ENCODE measurements at places on chromosomes 16 and 17.

DNA sequence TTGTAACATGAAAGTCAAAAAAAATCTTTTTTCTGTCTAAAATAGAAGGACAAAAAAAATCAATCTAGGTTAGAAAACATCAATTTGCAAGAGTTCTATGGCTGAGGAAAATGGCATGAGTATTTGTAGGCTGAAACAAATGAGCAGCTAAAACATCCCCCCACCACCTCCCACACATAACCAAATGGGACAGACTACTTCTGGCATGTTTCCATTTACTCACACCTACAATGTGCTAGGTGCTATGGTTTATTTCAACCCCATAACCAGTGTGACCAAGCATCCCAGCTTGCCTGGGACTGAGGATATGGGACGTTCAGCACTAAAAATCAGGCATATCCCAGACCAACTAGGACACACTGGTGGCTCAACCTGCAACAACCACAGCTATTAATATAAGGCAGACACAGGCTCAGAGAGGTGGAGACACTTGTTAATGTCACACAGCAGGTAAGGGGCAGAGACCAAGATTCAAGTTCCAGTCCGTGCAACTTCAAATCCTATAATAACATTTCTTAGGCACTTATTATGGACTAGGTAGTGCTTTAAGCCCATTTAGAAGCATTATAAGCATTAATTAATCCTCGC lies 96.0 kb downstream of the XYLT1 start:
- DNase-seq: no peak
- no peak overlapping the region for H3K27ac ChIP-seq
- H3K4me1 ChIP-seq: peaks cover 14% of the 10 kb centered on the region
- no peaks in the 10 kb centered on the region for H3K27me3 ChIP-seq
- H3K4me3 ChIP-seq: no peak overlapping the region

DNA sequence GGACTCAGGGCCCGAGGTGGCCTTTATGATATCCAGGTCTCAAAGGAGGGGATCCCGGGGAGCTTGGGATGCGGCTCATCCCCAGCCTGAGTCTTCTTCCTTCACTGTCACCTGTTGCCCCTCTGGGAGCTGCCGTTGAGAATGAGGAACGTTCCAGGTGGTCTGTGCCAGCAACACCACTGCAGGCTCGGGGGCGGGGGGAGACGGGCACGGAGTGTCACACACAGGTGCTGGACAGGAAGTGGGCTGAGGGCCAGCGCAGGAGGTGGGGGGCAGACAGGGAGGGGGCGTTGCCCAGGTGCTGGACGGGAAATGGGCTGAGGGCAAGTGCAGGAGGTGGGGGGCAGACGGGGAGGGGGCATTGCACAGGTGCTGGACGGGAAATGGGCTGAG lies 28.2 kb downstream of the METRNL start:
- peaks cover 5% of the 10 kb centered on the region for H3K4me1 ChIP-seq
- H3K27ac ChIP-seq: no peak overlapping the region
- H3K4me3 ChIP-seq: no peak overlapping the region
- no peaks in the 10 kb centered on the region for H3K36me3 ChIP-seq
- no peaks in the 10 kb centered on the region for H3K27me3 ChIP-seq
- no peak for DNase-seq

DNA sequence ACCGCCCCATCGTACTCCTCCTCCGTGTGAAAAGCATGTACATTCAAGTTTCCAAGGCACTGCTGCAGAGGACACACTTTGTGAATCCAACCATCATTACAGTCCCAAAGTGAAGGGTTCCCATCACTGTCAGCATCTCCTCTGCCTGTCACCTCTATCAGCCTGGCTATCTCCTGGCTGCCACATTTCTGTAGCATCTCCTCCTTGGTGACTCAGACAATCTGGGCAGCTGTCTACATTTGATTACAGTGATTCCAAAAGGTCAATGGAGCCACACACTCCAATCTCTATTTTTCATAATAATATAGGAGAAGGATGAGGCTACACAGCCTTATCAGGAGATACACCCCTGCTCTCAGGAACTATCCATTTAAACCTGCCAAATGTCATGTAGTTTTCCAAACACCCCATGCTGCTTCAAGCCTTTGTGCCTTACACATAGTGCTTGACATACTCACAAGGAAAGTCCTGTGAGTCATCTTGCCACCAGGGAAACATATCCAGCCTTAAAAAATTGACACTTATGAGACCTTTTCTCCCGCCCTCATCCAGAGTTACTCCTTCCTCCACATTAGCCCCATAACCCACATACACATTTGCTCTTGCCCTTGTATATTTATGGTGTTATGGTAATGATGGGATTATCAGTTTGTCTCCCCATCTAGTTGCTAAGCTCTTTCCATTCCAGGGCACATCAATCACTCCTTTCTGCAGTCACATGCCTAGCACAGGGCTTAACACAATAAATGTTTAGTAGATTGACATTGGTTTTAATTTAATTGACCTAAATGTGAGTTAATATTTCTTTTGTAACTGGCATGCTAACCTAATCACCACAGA lies 250.1 kb upstream of the CDH5 start:
- H3K36me3 ChIP-seq: no peaks in the 10 kb centered on the region
- no peak overlapping the region for H3K27ac ChIP-seq
- no peak overlapping the region for H3K4me3 ChIP-seq
- no peaks in the 10 kb centered on the region for H3K27me3 ChIP-seq
- DNase-seq: no peak
- no peaks in the 10 kb centered on the region for H3K4me1 ChIP-seq

DNA sequence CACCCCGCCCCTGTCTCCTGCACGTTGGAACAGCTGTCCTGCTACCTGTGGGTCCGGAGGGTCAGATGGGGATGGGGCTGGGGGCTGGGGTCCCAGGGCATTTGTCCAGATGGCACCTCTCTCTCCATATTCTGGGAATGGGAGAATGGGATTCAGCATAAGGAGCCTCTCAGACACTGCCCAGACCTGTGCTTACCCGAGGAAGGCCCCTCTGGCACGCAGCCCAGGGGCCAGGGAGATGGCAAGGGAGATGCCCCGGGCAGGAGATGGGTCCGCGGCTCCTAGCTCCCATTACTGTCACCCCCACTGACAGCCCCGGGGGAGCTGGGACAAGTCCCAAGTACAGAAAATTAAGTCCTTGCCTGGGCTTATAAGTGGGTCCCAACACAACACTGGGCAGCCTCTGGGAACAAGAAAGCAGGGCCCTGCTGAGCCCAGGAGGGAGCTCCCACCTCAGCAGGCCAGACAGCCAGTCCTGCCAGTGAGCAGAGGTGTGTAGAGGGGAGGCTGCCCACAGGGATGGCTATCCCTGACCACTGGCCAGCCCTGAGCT lies 1.8 kb downstream of the VASN start:
- H3K4me1 ChIP-seq: peaks cover 42% of the 10 kb centered on the region
- no peaks in the 10 kb centered on the region for H3K36me3 ChIP-seq
- H3K4me3 ChIP-seq: peak overlapping the region; percentile 72
- no peak for DNase-seq

- H3K27me3 ChIP-seq: no peaks in the 10 kb centered on the region
- DNase-seq: no peak
- no peak overlapping the region for H3K27ac ChIP-seq
- no peaks in the 10 kb centered on the region for H3K4me1 ChIP-seq
- H3K36me3 ChIP-seq: no peaks in the 10 kb centered on the region
- no peak overlapping the region for H3K4me3 ChIP-seq
These were observed 195.8 kb upstream of the FOXF1 start for GRCh38 chr16:86314402-86315025.

DNA sequence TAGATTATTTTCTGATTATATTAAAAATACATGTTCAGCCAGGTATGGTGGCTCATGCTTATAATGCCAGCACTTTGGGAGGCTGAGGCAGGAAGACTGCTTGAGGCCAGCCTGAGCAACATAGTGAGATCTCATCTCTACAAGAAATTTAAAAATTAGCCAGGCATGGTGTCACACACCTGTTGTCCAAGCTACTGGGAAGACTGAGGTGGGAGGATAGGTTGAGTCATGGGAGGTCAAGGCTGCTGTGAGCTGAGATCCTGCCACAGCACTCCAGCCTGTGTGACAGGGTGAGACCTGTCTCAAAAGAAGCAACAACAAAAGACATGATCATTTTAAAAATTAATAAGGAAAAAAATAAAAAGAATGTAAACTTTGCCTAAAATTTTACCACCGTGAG lies 40.7 kb downstream of the PRAC1 start:
- DNase-seq: no peak
- no peaks in the 10 kb centered on the region for H3K4me1 ChIP-seq
- no peaks in the 10 kb centered on the region for H3K27me3 ChIP-seq
- no peak overlapping the region for H3K4me3 ChIP-seq

- no peak overlapping the region for H3K27ac ChIP-seq
- H3K27me3 ChIP-seq: no peaks in the 10 kb centered on the region
- H3K4me1 ChIP-seq: no peaks in the 10 kb centered on the region
- H3K4me3 ChIP-seq: no peak overlapping the region
- DNase-seq: no peak
- no peaks in the 10 kb centered on the region for H3K36me3 ChIP-seq
These were observed 44.7 kb downstream of the CPNE2 start for GRCh38 chr16:57137043-57137442.

DNA sequence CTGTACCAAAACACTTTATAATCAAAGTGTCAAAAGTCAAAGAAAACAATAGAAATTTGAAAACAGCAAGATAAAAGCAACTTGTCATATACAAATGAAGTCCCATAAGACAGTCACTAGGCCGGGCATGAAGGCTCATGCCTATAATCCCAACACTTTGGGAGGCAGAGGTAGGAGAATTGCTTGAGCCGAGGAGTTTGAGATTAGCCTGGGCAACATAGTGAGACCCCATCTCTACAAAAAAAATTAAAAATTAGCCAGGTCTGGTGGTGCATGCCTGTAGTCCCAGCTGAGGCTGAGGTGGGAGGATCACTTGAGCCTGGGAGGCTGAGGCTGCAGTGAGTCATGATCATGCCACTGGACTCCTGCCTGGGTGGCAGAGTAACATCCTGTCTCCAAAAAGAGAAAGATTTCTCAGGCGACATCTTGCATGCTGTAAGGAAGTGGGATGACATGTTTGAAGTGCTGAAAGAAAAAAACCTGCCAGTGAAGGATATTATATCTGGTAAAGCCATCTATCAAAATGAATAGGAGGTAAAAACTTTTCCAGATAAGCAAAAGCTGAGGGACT lies 98.7 kb upstream of the NACA2 start:
- H3K4me1 ChIP-seq: no peaks in the 10 kb centered on the region
- no peaks in the 10 kb centered on the region for H3K27me3 ChIP-seq
- no peak overlapping the region for H3K4me3 ChIP-seq
- H3K36me3 ChIP-seq: no peaks in the 10 kb centered on the region
- DNase-seq: no peak
- H3K27ac ChIP-seq: no peak overlapping the region

- H3K27me3 ChIP-seq: no peaks in the 10 kb centered on the region
- DNase-seq: no peak
- H3K36me3 ChIP-seq: no peaks in the 10 kb centered on the region
- H3K4me3 ChIP-seq: no peak overlapping the region
- H3K27ac ChIP-seq: peak overlapping the region; percentile 7
These were observed 155.7 kb downstream of the SOCS1 start for GRCh38 chr16:11100239-11100750.

- no peak overlapping the region for H3K27ac ChIP-seq
- H3K4me1 ChIP-seq: no peaks in the 10 kb centered on the region
- no peaks in the 10 kb centered on the region for H3K36me3 ChIP-seq
- no peak overlapping the region for H3K4me3 ChIP-seq
These were observed 45.6 kb downstream of the CBFA2T3 start for GRCh38 chr16:88931373-88931900.

- peak; percentile 61 for DNase-seq
- peak overlapping the region; percentile 95 for H3K27ac ChIP-seq
- H3K36me3 ChIP-seq: no peaks in the 10 kb centered on the region
These were observed 481 bp downstream of the MYO19 start for GRCh38 chr17:36533935-36534839.

DNA sequence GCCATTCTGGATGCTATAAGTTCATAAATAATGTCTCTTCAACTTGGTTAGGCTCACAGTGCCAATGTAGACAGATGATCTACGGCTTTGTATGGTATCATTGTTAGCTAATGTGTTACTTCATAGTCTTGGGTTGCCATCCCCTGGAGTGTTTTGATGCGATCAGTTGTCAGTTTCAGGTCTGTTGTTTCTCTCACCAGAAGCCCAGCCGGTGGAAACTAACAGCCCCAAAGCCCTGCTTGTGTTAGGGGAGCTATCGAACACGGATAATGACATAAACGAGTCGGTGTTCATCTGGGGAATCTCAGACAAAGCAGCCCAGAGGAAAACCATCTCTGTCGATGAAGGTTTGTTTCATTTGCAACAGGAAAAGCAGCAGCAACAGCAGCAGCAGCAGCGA lies 107.4 kb upstream of the ANKFN1 start:
- DNase-seq: no peak
- H3K27ac ChIP-seq: no peak overlapping the region
- H3K27me3 ChIP-seq: no peaks in the 10 kb centered on the region
- no peaks in the 10 kb centered on the region for H3K36me3 ChIP-seq
- H3K4me3 ChIP-seq: no peak overlapping the region

- no peaks in the 10 kb centered on the region for H3K27me3 ChIP-seq
- H3K4me3 ChIP-seq: no peak overlapping the region
- no peak overlapping the region for H3K27ac ChIP-seq
- no peak for DNase-seq
- no peaks in the 10 kb centered on the region for H3K4me1 ChIP-seq
- no peaks in the 10 kb centered on the region for H3K36me3 ChIP-seq
These were observed 5.8 kb downstream of the FOXN1 start for GRCh38 chr17:28511858-28512461.

DNA sequence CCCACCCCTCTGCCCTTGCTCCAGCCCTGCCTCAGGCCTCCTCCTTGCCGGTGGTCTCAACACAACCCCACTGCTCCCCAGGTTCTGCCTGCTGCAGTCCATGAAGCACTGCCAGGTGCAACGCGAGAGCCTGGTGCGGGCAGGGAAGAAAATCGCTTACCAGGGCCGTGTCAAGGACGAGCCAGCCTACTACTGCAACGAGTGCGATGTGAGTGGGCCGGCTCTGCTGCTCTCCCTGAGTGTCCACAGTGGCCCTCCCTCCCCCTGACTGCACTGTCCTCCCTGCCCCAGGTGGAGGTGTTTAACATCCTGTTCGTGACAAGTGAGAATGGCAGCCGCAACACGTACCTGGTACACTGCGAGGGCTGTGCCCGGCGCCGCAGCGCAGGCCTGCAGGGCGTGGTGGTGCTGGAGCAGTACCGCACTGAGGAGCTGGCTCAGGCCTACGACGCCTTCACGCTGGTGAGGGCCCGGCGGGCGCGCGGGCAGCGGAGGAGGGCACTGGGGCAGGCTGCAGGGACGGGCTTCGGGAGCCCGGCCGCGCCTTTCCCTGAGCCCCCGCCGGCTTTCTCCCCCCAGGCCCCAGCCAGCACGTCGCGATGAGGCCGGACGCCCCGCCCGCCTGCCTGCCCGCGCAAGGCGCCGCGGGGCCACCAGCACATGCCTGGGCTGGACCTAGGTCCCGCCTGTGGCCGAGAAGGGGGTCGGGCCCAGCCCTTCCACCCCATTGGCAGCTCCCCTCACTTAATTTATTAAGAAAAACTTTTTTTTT lies 1.8 kb upstream of the TMEM88 start:
- peaks cover 5% of the 10 kb centered on the region for H3K4me1 ChIP-seq
- no peaks in the 10 kb centered on the region for H3K27me3 ChIP-seq
- no peak for DNase-seq
- peaks cover 25% of the 10 kb centered on the region for H3K36me3 ChIP-seq
- H3K4me3 ChIP-seq: no peak overlapping the region
- no peak overlapping the region for H3K27ac ChIP-seq

Data from prostate gland (tissue), 2 donors.